ENCODE measurements at places on chromosomes 11 and 22. TPM values are rescaled to one million over a fixed set of nuclear protein-coding genes. Genes with fewer than 3 reads are reported as not detected.

FBXO7 gene
- total RNA-seq, result 56.3 TPM

CELSR1 gene
- total RNA-seq, result 8.2 TPM

KCNK4 gene
- not detected for total RNA-seq

NAALAD2 gene
- total RNA-seq, result 0.13 TPM

TMPRSS4 gene
- not detected for total RNA-seq

CEND1 gene
- total RNA-seq, result not detected

PRPF19 gene
- 68.4 TPM for total RNA-seq

PPARA gene
- total RNA-seq, result 111 TPM

RAG1 gene
- total RNA-seq, result 1.2 TPM

CCDC87 gene
- 0.12 TPM for total RNA-seq

IRAG1 gene
- total RNA-seq, result 2.3 TPM

SMC1B gene
- total RNA-seq, result not detected

PYGM gene
- 0.24 TPM for total RNA-seq

DGAT2 gene
- 139 TPM for total RNA-seq

SNX32 gene
- 0.16 TPM for total RNA-seq

MTMR2 gene
- total RNA-seq, result 3.9 TPM

CFAP300 gene
- not detected for total RNA-seq

XKR3 gene
- total RNA-seq, result not detected

RCOR2 gene
- total RNA-seq, result not detected

NRIP3 gene
- total RNA-seq, result 0.31 TPM

MMP10 gene
- not detected for total RNA-seq

SPTBN2 gene
- total RNA-seq, result 67.1 TPM

IFITM10 gene
- total RNA-seq, result 5.5 TPM

BRSK2 gene
- not detected for total RNA-seq

GGTLC2 gene
- not detected for total RNA-seq

TMEM86A gene
- 3.9 TPM for total RNA-seq

MRPL17 gene
- total RNA-seq, result 14.3 TPM

SCN2B gene
- total RNA-seq, result not detected

PIH1D2 gene
- total RNA-seq, result 0.38 TPM

ANKK1 gene
- 0.15 TPM for total RNA-seq

NELL1 gene
- not detected for total RNA-seq

KCNA4 gene
- total RNA-seq, result not detected

PLEKHA7 gene
- 12.7 TPM for total RNA-seq

CRYBB2 gene
- total RNA-seq, result not detected

KIAA0930 gene
- total RNA-seq, result 24.5 TPM

INS gene
- total RNA-seq, result not detected

FAM180B gene
- total RNA-seq, result not detected

ASRGL1 gene
- total RNA-seq, result 7.2 TPM

ACTN3 gene
- not detected for total RNA-seq

PNPLA5 gene
- not detected for total RNA-seq

SHISA8 gene
- total RNA-seq, result not detected

KCNJ11 gene
- 2.5 TPM for total RNA-seq

BIRC3 gene
- total RNA-seq, result 7.2 TPM

TRAPPC4 gene
- total RNA-seq, result 44.0 TPM

IGSF9B gene
- not detected for total RNA-seq

FIBIN gene
- total RNA-seq, result 0.88 TPM

ALKBH3 gene
- total RNA-seq, result 15.9 TPM

MRGPRF gene
- 1.6 TPM for total RNA-seq

CCDC89 gene
- not detected for total RNA-seq
